Thoracic aorta endothelial cell (primary cell): ENCODE measurements at places on chromosomes 1 and 21. TPM values are rescaled to one million over a fixed set of nuclear protein-coding genes. Genes with fewer than 3 reads are reported as not detected.

The CATSPERE gene
- total RNA-seq, result 0.93 and 1.1 TPM in 2 replicates

The LCE1D gene
- not detected in 2 replicates for total RNA-seq

The SLC6A9 gene
- total RNA-seq, result 0.86 and 0.93 TPM in 2 replicates

The CRNN gene
- total RNA-seq, result not detected in 2 replicates

The ZNF678 gene
- total RNA-seq, result 15.6 and 15.7 TPM in 2 replicates

The FNDC10 gene
- 0.65 and 0.80 TPM in 2 replicates for total RNA-seq

The PIGR gene
- total RNA-seq, result not detected in 2 replicates
